ENCODE measurements at places on chromosomes 2 and 18.

GRCh38 chr18:56165601-56166355 is 472.6 kb downstream of the TXNL1 start:
- no peak for DNase-seq

DNA sequence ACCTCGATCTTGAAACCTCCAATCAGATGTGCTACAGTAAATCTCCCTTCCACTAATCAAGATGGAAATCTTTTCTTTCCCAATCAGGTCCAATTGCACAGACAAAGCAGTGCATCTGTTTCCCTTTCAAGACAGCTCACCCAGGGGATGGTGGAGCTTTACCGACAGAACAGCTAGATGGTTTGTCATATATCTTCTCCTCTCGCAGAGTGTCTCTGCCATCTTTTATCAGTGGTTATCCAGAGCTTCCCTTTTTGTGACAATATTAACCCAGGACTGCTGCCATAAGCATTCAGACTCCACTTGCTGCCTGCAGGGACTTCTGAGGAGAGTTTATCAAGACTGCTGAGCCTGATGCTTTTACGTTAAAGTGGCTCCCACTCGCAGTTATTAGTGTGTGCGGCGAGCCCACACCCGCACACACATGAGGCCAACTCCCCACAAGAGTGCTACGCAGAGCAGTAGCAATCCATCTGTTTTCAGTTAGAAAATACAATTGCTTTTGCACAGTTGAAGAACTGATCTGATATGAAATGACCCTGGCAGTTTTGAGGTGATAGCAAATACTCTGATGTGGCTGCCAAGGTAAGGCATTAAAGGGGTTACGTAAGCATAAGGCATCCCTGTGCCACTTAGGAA is 398.9 kb downstream of the NCKAP5 start:
- DNase-seq = no peak

GRCh38 chr18:77147418-77147852 is 14.9 kb upstream of the MBP start:
- DNase-seq = no peak

DNA sequence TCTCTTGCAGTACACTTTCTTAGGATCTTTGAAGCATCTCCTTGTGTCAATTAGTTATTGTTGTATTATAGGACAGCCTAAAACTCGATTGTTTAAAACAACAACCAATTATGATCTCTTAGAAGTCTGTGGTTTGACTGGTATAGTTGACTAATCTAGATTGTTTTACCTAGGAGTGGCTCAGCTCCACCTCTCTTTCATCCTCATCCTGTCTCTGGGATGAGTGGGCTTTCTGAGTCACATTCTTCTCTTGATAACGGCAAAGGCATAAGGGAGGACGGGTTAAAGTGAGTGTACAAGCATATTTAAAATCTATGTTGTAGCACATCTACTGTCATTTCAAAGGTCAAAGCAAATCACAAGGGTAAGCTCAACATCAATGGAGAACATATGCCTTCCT is 102.3 kb upstream of the GULP1 start:
- no peak for DNase-seq

DNA sequence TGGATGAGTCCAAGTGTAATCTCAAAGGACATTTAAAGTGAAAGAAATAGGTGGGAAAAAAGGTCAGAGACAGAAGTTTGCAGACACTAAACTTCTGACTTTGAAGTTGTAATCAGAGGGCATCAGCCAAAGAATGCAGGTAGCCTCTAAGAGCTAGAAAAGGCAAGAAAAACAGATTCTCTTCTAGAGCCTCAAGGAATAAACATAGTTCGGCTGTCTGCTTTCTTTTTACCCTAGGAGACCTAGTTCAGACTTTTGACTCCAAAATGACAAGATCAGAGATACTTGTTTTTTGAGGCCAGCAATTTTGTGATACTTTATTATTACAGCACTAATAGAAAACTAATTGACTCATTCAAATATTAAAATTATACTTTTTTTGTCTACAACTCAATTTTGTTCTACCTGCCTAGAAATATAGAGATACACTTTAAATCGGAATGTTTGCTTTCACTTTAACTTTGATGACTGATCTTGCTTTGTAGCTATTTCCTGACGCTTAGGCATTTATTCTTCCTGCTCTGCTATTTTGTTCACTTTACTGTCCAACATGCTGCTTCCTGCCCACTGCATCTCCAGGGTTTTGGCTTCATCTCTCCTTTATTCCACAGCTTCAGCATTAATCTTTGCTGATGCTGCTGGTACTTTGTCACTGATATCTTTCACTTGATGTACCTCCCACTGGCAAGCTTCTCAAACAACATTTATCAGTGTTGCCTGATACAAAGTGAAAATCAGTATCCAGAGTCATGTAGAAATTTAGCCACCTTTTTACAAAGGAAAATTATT is 272.5 kb downstream of the DSEL start:
- DNase-seq = no peak

GRCh38 chr2:121064186-121064585 is 220.8 kb downstream of the TFCP2L1 start:
- DNase-seq = no peak

- no peak for DNase-seq
Observed at GRCh38 chr18:4101009-4101408, 354.1 kb downstream of the DLGAP1 start.

DNA sequence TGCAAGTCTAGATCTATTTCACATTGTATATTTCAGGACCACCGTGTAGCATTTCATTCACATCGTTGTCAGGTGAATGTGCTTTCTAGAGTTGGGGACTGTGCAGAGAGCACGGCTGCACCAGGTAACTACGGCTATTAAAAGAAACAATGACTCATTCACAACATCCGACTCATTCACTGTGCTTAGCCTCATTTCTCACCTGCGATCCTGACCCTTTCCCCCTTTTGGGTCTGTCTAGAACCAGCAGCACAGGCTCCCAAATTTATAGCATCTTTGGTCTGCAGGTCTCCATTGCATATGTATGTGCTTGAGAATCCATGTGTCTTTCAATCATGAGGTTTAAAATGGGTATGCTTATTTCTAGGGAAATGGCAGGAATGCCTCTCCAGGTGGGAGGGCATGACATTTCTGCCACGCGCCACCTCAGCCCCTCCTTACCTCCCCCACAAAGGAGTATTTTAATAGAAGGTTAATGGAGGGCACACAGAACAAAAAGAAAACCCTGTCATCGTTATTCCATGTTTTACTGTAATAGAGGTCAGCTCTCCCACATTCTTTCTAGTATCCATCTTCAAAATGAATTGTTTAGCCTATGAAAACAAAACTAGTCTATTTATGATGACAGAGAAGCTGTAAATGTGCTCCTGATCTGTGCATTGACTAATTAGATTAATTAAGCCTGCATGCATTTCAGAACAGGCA is 246.7 kb upstream of the EPHA4 start:
- no peak for DNase-seq

DNA sequence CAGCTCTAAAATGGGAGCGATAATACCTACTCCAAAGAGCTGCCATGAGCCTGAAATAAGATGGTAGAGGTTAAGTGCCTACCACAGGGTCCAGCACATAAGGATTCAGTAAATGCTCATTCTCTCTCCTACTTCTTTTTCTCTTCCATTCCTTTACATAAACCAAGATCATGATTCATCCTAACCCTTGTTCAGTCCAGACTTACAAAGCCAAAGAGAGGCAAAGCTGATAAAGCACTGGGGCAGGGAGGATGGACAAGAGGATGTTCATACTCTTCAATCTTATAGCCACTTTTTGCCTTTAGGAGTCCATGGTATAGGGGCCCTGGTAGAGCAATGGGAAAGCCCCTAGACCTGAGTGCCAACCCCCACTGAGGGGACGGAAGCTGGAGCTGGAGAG is 75.6 kb upstream of the PKDCC start:
- no peak for DNase-seq

DNA sequence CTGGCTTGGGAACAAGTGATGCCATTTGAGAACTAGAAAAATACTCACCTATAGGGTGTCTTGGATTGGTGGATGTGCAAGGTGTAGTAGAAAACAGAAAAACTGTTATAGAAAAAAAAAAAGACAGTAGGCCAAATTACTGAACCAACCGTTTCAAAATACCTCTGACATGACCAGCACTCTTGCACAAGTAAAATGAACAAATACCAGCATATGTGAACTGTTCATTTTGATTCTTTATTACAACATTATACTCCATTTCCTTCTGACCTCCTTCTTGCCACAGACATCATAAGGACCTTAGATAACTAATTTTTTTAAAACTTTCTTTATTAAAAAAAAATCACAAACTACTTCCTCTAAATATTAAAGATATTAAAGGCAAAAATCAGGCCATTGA is 125.5 kb downstream of the ATAD2B start:
- DNase-seq = no peak

DNA sequence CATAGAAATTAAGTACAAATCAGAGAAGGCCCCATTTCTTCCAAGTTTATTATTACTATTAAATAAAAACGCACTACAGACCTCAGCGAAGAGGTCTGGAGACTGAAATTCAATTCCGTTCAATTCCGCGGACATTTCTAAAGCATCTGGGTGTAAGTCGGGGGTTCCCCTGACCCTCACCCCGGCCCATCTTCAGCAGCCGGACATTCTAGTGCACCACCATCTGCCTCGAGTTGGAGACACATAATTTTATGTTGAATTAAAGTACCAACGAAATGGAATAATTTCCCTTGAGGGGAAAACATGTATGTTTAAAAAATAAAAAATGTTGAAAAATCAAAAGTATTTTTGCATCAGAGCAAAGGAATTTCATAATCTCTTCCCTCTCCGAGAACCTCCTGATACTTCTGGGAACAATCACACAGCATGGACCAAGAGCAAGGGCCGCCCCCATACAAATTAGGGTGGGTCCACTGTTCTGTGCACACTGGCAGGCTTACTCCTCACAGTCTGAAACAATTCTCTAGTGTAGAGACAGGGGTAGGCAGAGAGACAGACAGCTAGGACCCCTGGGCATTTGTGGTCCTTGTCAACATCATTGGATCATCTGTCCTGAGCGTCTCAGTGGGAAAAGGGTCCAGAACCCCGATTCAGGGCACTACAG is 29.3 kb downstream of the MBP start:
- no peak for DNase-seq

GRCh38 chr2:171146633-171147032 is 14.1 kb downstream of the TLK1 start:
- DNase-seq = no peak

- DNase-seq = no peak
Observed at GRCh38 chr2:215403441-215404347, 32.2 kb downstream of the FN1 start.

GRCh38 chr2:217451666-217452065 is 551.1 kb downstream of the TNS1 start:
- no peak for DNase-seq

DNA sequence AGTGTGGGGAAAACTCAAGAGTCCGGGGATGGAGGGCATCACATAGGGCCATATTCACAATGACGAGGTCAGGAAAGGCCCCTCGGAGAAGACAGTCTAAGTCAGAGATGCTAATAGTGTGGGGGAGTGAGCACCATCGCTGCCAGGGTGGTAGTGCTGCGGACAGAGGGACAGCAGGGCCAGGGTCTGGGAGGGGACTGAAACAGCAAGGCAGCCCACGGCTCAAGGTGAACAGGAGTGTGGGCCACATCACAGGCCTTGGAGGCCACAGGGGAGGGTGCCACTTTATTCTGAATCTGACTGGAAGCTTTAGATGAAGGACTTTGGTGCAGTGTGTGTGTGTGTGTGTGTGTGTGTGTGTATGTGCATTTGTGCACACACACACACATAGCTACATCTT is 130.9 kb upstream of the GLI2 start:
- DNase-seq = no peak

- DNase-seq = no peak
Observed at GRCh38 chr2:241003047-241003360, 4.6 kb downstream of the SNED1 start.

GRCh38 chr2:46893269-46893939 is 22.2 kb downstream of the MCFD2 start:
- DNase-seq = no peak

DNA sequence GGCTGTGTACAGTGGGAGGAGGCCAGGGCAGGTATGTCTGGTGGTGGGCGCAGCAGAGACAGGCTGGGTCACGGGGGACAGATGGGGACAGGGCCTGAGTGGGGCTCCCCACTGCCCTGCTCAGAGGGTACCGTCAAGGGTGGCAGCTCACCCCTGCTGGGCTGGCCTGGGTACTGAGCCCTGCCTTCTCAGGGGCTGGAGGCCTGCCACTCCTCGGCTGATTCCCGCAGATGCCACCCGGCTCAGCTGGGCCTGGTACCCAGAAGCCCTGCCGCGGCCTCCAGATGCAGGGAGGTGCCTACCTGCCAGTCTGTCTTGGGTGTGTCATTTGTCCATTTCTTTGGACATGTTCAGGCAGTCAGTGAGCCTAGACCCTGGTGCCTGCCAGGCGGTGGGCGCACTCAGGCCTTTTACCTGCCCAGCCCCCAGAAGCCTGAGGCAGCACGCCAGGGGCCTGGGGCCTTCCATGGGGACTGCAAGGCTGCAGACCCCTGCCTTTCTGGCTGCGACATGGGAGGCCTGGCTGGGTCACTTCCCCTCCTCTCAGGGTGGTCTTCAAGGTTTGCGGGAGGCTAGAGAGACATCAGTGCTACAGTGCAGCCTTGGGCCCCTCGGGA is 3.3 kb downstream of the SNORC start:
- DNase-seq = no peak

- DNase-seq = no peak
Observed at GRCh38 chr2:11375689-11376027, 31.2 kb upstream of the ROCK2 start.

- no peak for DNase-seq
Observed at GRCh38 chr18:50973367-50974126, 5.7 kb downstream of the ELAC1 start.

DNA sequence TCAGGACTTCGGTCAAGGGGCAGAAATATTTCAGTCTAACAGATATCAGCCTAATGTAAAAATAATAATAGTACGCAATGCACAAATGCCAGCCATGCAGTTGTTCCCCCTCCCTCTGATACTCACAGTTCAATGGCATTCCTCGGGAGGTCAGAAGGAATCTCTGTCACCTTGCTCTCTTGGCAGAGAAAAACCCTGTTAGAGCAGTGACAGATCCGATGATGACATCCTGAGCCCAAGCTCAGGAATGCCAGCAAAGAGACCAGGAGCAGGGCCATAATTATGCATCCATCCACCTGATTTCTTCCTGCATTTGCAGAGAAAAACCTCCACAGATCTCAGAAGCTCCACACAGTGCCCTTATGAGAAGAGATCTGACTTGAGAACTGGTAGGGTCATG is at the start of gene FSHR:
TSS of gene FSHR (minus strand) at position 376 of the 400 bp plus-strand sequence. CDS start at position 278, 98 bp downstream.
- no peak for DNase-seq

- DNase-seq = peak; percentile 80
Observed at GRCh38 chr2:46461011-46461674, 18.2 kb upstream of the TMEM247 start.

DNA sequence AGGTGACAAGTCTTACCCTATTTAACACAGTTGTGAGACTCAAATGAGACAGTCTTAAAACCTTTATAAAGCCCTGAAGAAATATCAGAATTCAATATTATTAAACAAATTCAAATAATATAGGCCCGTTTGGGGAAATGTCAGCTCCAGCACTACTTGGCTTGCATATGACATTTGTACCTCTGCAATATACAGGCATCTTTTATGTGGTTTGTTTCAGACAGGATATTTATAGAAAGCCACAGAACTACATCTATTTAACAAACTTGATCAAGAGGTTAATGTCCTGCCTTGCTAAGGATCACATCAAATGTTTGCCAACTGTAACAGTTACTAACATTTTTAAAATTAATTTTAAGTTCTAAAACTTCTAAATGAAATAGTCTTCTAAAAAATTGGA is 3.2 kb upstream of the MREG start:
- DNase-seq = no peak

GRCh38 chr18:60675801-60676200 is 303.2 kb upstream of the MC4R start:
- no peak for DNase-seq

GRCh38 chr2:62014102-62014501 is 108.6 kb downstream of the COMMD1 start:
- no peak for DNase-seq
